ENCODE measurements at places on chromosomes 5 and 9.

GRCh38 chr5:153829510-153830065 lies 209.1 kb downstream of the FAM114A2 start:
- DNase-seq: no peak

- DNase-seq: no peak
These were observed 838 bp downstream of the POLK start for GRCh38 chr5:75512383-75513074.

DNA sequence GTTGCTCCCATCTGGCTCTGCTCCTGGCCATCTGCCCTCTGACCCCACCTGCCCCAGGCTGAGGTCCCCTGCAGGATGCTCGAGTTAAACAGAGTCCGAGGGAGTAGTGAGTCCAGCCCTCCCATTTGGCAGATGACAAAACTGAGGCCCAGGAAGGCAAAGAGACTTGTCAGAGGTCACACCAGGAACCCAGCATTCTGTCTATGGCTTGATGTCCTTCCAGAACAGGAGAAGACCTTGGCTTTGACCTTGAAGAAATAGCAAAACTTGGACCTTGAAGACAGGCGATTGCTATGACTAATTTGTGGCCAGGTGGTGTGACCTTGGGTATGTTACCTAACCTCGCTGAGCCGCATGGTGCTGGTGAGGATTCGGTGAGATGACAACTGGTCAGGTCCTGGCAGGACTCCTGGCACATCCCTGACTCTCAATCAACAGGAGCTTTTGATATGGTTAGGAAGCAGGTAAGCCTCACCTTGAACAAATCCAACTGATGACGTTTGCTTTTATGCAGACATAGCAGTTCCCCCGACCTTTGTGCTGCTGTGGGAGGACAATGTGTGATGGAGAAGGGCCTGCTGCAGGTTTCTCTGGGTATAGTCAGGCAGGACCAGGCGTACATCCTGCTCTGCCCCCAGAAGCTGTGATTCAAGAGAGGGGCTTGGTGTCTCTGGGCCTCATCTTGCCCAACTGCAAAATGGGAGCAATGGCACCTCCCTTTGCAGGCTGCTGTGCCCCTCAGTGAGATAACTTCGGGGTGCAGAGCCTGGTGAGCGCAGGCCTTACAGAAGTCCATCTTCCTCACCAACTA lies 198.7 kb downstream of the C9orf50 start:
- no peak for DNase-seq

- DNase-seq: no peak
These were observed 66.9 kb downstream of the GRIN3A start for GRCh38 chr9:101671567-101671966.

DNA sequence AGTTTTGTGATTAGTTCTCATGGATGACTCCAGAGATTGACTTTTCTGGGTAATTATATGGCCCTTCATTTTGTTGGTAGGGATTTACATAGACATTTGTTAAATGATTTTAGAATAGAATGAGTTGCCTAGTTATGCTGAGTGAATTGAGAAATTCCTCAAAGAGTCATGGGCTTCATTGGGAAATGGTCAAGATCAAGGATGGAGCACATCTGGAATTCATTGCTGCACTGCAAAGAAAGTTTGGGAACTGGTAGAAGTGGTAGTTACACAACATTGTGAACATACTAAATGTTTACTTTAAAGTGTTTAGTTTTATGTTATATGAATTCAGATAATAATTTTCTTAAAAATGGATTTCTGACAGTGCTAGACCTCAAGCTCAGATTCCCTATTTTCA lies 46.5 kb downstream of the PIP5K1B start:
- DNase-seq: no peak

GRCh38 chr5:116135344-116135743 lies 50.5 kb downstream of the COMMD10 start:
- DNase-seq: no peak

All from NCI-H510A treated with DMSO at 0.1 percent for 48 hours (cell line).